ENCODE measurements at places on chromosomes 6 and 20.

DNA sequence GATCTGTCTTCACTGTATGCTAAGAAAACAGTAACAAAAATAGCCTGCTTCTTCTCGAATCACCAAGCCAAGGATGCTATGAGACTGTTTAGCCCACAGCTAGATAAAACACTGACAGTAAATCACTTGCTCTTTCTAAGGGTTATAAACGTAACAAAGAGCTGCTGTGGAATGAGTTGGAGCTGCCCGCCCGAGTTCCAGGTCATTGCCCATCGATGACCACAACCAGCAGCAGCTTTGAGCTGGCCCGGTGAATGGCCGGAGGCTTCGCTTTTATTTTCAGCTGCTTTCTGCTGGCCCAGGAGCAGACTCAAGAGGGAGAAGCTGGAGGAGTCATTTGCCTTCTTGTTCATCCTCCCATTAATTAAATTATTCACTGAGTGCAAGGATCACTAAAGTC lies 82.2 kb upstream of the CDH4 start:
- DNase-seq = no peak

- no peak for DNase-seq
Observed at GRCh38 chr20:56624786-56625681, 4.1 kb upstream of the TFAP2C start.

- no peak for DNase-seq
Observed at GRCh38 chr6:74976701-74977100, 229.2 kb downstream of the COL12A1 start.

DNA sequence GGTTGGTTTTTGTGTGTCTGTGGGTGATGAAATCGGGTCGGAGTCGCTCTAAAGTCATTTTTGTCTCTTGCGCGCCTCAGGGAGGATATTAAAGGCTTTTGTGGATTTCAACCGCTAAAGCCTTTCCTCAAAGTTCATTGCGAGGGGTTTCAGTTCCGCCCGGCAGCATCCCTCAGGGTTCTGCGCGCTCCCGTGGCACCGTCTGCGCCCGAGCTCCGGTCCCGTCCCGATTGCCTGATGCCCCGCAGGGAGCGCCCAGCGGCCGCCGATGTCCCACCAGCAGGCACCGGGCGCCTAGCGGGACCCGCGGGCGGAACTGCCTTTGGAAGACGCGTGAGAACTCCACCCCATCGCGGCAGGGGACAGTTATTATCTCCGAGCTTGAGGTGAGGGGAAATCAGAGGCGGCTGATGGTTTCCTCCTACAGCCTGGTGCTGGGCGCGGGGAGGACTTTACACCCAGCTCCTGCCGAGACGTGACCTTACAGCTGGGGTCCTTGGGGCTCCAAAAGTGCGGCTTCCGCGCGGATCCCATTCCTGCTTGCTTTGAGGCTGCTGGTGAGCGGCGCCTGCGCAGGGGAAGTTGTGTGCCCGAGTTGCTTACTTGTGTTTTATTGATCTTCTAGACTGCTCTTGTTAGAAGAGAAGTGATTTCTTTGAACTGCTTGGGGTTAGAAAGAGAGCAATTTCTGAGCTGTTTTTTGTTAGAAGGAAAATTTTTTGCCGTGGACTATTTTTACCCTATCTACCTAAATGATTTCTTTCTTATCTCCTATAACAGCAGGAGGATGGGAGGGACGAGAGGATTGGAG lies 27.1 kb downstream of the ULBP1 start:
- no peak for DNase-seq

GRCh38 chr6:131875647-131876046 lies 67.8 kb downstream of the ENPP1 start:
- no peak for DNase-seq

GRCh38 chr6:152248980-152249379 lies 388.2 kb downstream of the SYNE1 start:
- no peak for DNase-seq

DNA sequence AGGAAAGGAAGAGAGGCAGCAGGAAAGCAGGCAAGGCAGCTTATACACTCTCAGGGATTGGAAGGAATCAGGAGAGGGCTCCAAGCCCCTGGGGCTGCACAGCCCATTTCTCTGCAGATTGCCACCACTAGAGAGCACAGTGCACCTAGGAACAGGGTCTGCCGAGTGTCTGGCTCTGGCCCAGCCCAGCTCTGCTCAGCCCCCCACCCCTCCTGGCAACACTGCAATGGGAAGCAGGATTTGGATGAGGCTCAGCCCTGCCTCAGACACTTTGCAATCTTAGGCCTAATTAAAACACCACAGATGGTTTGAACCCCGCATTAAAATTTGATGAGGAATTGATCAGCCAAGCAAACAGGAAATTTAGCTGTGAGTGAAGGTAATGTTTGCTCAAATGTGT lies 252.7 kb downstream of the DHX35 start:
- DNase-seq = no peak

- DNase-seq = no peak
Observed at GRCh38 chr6:68069921-68070710, 565.0 kb upstream of the ADGRB3 start.

DNA sequence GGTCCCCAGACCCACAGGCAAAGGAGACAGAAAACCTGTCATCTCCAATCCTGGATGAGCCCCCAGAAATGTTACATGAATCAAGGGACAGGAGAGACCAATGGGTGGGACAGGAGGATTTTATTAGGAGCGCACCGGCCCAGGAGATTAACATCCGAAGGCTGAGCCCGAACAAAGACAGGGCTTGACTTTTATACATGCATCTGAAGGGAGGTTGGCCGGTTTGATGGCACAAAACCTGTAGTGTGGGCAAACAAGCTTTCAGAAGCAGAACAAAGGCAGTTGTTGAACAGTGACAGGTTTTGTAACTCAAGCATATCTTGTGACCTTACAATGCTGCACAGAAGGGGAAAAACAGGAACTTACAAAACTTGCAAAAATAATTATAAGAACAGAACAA lies 83.9 kb upstream of the GPR6 start:
- DNase-seq = no peak

GRCh38 chr20:3843490-3843889 lies 3.1 kb upstream of the MAVS start:
- no peak for DNase-seq
